ENCODE measurements at places on chromosomes 5 and 9.

DNA sequence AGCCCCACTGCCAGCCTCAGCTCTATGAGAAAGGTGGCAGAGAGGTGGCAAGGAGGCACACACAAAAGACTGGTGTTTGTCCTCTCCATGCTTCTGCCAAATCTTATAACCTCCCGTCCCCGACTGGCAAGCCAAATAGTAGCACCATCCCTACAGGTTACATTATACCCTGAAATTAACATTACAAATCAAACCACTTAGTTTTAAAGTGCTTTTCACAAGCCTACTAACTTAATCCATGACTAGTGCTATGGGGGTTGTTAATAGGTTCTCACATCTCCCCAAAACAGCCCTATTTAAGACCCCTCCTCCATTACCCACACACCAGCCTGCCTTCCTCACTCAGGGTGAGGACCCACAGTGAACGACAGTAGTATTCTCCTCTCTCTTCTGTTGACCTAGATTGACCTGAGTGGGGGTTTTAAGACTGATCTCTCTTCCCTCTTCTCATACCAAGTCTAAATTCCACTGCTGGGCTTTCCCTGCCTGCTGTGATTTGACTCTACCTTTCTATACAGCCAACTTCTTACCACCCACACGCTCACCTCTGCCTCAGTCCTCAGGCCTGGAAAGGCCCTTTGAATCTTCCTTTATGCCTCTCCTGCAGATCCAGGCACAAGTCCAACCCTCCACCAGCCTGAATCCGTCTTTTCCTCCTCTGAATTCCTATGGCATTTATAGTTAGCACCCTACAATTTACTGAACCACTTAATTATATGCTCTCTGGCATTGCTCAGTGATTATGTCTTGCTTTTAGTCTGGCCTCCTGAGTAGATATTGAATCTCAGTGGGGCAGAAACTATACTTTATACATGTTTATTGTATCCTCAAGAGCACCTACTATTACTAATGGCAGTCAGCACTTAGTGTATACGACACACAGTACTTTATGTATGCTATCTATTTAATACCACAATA lies 116.1 kb downstream of the TMEM174 start:
- no peak for DNase-seq

- DNase-seq: peak; percentile 7
Measured at GRCh38 chr9:76269789-76270188, 124.4 kb downstream of the RFK start.

GRCh38 chr5:160260881-160261815 lies 31.8 kb downstream of the FABP6 start:
- DNase-seq: no peak

GRCh38 chr9:95074632-95075031 lies 242.9 kb downstream of the FANCC start:
- no peak for DNase-seq

DNA sequence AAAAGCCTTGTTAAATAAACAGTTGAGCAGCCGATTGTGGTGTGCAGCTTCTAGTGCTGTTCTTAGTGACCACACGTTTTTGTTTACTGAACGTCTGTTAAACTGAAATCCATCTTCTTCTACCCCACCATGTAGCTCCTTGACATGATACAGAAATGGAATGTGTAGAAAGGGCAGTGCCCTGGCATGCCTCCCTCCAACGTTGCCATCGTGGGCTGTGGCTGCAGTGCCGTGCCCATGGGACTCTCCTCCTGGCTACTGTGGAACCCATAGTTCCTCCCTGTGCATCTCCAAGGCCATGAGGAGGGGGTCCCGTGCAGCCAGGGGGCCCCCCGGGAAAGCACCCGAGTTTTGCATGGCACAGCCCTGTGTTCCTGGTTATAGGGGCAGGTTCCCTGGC lies 23.3 kb upstream of the TGFBI start:
- no peak for DNase-seq

DNA sequence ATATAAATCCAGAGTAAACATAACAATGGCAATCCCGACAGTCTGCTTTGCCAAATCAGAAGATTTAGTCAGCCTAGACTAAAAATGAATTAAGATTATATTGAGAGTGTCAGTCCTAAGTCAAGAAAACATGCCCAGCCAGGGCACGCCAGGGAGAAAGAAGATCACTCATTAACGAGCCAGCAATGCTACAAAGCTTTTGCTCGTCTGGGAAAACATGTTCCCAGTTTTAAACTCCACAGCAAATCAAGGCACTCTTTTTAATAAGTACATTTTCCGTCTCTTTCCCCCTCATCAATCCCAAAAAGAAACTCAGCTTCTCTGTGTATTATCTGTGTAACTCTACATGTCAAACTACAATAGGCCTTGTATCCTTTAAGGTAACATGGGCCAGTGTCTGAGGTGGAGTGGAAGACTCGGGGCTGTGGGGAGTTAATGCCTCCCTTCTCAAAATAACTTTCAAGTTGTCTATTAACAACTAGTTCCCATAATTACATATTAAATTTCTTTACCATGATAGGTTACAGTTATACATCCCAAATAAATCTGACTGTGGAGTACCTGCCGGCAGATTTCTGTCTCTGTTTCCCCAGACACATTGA lies 40.9 kb downstream of the NFIB start:
- DNase-seq: no peak

DNA sequence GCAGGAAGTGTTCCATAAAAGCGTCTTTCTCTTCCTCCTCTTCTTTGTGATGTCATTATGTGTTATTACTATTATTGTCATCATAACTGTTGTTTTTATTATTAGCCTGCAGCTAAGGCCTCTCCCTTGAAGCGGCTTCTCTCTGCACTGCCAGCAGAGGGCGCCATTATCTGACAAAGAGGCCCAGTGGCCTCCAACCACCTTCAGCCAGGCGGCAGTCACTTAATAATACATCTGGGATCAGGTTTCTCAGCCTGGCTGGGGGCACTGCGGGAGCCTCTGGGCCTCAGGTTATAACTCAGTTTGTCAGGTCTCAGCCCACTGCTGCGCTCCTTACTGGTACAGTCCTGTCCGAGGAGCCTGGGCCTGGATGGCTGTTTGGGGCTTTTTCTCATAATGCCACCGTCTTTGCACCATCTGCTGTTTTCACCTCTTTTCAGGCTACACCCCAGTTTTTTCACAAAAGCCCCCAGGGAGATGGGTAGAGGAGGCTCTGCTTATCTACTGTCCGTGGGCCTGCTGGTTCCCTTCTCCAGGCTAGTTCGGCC lies 281.9 kb downstream of the NSG2 start:
- DNase-seq: peak; percentile 53
